ENCODE measurements at places on chromosomes 11 and 22.

- DNase-seq: no peak
Measured at GRCh38 chr11:83520849-83521248, 234.7 kb upstream of the CCDC90B start.

DNA sequence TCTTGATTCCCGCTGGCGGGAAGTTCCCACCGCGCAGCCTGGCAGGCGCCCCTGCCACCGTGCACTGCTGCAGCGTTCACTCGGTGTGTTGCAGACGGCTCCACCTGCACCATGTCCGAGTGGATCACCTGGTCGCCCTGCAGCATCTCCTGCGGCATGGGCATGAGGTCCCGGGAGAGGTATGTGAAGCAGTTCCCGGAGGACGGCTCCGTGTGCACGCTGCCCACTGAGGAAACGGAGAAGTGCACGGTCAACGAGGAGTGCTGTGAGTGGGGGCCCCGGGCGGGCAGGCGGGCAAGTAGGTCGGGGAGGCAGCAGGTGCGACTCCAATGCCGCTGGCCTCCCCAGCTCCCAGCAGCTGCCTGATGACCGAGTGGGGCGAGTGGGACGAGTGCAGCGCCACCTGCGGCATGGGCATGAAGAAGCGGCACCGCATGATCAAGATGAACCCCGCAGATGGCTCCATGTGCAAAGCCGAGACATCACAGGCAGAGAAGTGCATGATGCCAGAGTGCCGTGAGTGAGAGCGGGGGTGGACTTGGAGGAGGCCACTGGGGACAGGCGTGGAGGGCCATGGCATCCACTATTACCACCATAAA is 99.7 kb downstream of the RRAS2 start:
- no peak for DNase-seq

- no peak for DNase-seq
Measured at GRCh38 chr11:124043420-124043819, 2.3 kb upstream of the OR10G7 start.

GRCh38 chr22:37521236-37521739 is 2.1 kb upstream of the CARD10 start:
- no peak for DNase-seq

DNA sequence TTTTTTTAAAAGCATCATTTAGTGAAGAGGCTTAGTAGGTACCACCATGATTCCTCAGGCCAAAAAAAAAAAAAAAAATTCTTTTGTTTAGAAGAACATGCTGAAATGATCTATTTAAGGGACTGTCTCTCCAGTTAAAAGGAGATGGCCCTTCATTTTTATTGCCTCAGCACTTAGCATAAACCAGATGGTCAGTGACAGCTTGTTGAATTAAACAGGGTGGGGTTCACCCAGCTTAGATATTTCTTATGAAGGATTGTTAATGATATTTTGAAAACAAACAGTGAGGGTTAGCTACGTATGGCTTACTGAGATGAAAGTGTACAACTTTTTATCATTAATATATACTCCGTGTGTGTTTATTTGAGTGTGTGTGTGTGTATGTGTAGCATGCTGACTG is 203.7 kb downstream of the FAM181B start:
- no peak for DNase-seq

DNA sequence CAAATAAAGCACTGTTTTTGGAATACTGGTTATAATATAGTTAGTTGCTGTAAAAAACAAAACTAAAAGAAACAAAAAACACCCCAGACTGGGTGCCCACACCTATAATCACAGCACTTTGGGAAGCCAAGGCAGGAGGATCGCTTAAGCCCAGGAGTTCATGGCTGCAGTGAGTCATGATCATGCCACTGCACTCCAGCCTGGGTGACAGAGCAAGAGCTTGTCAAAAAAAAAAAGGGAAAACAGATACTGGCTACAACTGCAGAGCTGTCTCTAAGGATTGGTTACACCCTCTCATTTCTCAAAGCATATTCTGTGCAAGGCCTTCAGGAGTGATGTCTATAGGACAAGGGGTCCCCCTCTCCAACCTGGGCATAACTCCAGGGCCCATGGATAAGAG is 14.6 kb upstream of the STK33 start:
- no peak for DNase-seq

DNA sequence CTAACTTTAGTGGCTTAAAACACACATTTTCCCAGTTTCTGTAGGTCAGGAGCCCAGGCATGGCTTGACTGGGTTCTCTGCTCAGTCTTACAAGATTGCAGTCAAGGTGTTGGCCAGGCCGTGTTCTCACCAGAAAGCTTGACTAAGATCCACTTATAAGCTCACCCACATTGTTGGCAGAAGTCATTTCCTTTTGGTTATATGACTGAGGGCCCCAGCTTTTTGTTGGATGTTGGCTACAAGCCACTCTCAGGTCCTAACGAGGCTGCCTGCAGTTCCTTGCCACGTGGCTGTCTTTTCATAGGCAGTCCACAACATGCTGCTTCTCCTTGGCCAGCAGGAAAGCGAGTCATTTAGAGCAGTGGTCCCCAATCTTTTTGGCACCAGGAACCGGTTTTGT is 79.3 kb upstream of the CRTAM start:
- DNase-seq: no peak

DNA sequence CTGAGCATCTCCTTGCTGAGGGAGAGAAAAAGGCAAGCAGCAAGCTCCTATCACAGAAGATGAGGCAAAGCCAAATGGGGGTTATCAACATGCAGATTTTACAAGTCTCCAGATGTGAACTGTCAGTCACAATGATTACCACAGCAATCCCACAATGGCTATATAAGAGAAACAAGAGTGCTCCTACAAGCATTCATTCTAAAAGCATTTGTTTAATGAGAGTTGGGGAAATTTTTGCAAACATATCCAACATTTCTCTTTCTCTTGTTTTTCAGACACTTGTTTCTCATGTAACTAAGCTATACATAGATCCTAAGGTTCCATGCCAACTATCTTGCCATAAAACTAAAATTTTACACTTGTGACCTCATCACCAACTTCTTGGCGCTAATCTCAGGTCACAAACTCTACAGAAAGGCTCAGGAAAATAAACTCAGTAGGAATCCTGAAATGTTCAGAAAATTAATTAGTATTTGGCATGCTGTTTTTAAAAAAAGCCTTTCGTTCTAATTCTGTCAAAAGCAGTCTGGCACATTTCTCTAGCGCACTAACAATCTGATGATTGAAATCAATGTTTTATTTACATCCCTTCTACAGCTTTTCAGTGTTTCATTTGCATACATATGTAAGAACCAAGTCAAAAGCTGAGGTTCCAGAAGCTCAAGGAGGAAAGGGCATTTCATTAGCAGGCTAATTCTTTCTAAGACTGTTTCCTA is 199.5 kb downstream of the TTC28 start:
- no peak for DNase-seq

DNA sequence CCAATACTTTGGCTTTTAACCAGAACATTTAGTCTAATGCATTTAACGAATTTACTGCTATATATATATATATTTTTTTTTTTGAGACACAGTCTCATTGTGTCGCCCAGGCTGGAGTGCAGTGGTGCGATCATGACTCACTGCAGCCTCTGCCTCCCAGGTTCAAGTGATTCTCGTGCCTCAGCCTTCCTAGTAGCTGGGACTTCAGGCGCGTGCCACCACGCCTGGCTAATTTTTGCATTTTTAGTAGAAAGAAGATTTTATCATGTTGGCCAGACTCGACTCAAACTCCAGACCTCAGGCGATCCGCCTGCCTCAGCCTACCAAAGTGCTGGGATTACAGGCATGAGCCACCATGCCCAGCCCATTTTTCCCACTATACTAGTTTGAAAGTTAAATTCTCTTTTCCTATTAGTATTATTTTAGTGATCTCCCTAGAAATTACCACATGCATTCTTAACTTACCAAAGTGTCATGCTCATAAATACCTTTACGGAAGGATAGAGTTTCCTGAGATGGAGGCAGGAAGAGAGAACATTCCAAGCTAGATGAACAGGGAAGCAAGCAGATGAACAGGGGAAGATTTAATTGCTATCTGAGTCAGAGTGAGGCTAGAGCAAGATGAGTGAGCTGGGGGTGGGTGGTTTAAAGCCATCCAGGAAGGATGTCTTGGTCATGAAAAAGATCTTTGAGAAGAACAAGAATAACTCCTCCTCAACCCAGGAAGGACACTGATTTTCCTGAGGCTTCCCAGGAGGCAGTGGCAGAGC is 4.4 kb upstream of the PGAP2 start:
- no peak for DNase-seq

GRCh38 chr11:45852018-45852711 is 4.9 kb downstream of the CRY2 start:
- DNase-seq: no peak

DNA sequence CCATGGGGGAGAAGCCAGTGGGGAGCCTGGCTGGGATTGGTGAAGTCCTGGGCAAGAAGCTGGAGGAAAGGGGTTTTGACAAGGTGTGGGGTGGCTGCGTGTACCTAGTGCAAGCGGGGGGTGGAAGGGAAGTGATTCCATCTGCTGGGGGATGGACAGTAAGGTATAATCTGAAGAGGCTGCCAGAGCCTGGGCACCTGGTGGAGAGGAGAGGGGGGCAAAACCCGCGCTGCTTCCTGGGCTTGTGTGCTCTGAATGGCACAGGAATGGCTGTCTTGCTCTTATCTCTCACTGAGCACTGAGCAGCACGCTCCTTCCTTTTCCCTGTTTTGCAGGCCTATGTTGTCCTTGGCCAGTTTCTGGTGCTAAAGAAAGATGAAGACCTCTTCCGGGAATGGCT is 988 bp downstream of the BANF1 start:
- DNase-seq: no peak

DNA sequence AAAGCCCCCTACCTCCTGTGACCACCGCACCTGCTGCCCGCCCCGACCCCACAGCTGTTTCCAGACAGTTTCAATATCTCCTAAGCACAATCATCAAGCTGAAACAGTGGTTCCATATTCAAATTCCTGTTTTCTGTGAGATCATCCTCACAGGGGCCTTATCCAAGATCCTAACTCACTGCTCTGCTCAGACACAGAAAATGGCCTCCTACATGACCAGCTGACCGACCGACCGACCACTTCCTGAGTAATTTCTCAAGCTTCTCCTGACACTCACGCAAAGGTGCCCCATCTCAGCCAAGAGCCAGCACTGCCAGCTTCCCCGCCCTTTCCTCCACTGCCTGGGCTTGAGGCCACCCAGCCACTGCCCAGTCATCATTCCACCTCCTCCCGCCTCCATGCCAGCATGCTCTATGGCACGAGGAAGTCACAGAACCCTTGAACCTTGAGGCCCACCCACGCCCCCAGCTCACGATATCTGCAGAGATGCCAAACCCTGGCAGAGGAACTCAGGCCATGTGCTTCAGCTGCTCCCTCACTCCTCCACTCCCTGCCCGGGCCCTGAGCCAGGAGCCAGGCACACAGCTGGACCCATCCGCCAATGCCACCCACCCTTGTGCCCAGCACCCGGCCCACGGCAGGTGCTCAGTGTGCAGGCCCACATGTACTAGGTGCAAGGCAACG is 14.0 kb downstream of the KIAA0930 start:
- DNase-seq: no peak

DNA sequence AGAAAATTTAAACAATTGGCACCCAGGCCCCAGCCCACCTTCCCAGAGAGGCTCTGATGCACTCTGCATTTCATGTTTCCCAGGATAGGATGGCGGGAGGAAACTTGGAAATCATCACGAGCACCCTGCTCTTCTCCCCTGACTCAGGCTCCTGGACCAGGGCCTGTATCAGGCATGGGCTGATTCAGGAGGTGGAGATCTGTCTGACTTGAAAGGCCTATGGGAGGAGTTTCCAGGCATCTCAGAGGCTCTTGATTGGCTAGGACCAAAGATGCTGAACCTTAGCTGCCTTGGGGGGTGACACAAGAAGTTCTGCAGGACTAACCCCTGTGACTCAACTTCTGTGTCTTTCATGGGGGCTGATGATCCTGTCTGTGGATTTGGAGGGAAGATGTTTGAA is 106.2 kb downstream of the PKNOX2 start:
- DNase-seq: no peak

DNA sequence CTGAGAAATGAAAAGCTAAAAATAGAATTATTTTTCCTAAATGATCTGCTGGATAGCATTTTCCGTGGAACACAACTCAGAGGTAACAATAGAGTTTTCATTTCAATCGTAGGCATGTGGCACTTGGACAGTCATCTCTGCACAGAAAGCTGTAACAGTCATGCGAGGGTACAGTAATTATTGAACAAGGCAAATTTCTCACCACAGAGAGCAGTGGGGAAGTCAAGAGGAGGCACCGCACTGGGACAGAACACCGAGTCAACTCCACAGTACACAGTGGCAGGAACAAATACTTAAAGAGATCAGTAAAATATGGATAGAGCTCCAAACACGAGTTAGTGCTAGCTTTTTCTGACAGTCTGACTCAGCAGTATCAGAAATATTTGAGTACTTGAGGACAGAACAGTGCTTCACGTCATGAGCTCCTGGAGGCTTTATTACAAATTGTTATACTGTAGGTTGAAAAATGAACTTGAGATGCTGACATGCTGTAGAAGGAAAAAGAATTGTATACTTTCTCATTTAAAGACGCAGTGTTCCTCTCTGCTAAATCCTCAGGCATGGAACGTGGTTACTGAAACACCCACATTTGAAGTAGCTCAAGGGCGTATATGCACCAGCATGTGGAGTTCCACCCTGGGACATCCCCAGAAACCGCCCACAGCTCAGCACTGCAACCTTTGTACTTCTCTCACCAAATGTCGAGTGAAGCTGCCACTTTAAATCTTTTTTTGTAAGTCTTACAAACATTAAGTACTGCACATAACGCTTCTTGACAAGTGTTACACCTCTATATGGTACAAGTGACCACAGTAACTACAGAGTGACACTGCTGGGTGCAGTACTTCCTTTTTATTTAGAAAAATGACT is 27.4 kb upstream of the YPEL1 start:
- no peak for DNase-seq

DNA sequence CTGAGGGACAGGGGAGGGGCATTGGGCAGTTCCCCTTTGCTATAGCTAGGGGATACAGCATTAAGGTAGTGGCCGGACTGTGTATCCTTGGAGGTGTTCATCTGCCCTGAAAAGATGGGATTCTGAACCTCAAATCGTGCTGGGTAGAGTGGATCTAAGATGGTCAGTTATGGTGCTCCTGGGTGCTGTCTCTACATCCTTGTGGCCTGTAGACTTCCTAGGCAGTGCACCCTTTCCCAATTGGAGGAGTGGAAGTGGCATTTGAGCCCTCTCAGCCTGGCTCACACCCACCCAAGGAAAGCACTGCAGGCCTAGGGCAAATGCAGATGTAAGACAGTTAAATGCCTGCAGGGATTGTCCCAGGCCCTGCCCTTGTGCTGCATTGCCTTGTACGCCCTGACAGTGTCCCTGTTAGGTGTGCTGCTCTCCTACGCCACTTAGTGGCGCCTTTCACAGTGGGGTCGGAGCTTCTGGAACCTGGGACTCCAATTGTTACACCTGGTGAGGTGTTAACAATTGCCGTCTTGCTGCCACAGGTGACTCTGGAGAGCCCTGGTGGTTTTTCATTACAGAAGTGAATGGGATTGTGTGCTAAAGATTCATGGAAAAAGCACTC is 35.0 kb downstream of the PPFIBP2 start:
- no peak for DNase-seq

DNA sequence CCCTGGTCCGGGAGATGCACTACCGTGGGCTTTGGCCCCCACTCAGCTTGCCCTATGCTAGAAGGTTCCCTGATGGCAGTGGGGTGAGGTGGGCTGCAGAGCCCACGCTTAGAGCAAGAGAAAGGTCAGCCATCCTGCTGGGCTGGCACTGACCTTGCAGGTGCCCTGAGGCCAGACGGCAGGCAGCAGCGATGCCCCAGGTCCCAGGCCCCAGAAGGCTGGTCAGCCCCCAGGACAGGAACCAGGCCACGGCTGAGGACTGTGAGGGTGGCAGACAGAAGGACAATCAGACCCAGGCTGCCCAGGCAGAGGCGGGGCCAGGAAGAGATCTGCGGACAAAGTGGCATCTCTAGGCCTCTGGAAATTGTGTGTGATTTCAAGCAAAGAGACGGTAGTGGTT is 231.7 kb downstream of the CTTN start:
- DNase-seq: no peak

- DNase-seq: no peak
Measured at GRCh38 chr11:114060392-114061047, 1.0 kb downstream of the ZBTB16 start.

All from stimulated activated CD8-positive, alpha-beta memory T cell treated with anti-CD3 and anti-CD28 coated beads, Interleukin-15, amount 100 ng/mL, for 1 hour (primary cell).